Fibroblast of villous mesenchyme (primary cell): ENCODE measurements at places on chromosomes 1 and 21. TPM values are rescaled to one million over a fixed set of nuclear protein-coding genes. Genes with fewer than 3 reads are reported as not detected.

Gene KRTAP13-3
- total RNA-seq = not detected in 2 replicates

- no peak for DNase-seq
These were observed 30.2 kb upstream of the MGST3 start for GRCh38 chr1:165600793-165601192.

DNA sequence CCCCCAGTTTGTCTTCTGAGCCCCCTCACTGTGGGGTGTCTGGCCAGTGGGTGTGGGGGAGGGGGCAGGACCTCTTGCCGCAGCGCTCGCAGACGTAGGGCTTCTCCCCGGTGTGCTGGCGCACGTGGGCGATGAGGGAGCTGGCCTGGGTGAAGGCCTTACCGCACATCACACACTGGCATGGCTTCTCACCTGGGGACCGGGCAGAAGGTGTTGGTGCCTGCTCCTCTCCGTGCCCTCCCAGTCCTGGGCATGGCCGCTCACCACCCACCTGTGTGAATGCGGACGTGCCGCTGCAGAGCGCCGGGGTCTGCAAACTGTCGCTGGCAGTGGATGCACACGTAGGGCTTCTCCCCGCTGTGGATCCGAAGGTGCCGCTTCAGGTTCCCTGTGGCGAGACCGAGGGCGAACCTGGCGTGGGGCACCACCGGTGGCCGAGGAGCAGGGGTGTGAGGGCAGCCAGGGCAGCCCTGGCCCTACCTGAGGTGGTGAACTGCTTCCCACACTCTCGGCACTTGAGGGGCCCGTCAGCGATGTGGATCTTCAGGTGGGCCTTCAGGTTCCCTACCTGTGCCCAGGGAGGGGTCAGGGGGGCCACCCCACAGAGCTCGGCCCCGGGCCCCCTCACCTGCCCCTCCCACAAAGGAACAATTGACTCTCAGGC lies 32.4 kb downstream of the ZBTB17 start:
- no peak for DNase-seq

Gene DEDD
- total RNA-seq = 22.5 and 27.6 TPM in 2 replicates

DNA sequence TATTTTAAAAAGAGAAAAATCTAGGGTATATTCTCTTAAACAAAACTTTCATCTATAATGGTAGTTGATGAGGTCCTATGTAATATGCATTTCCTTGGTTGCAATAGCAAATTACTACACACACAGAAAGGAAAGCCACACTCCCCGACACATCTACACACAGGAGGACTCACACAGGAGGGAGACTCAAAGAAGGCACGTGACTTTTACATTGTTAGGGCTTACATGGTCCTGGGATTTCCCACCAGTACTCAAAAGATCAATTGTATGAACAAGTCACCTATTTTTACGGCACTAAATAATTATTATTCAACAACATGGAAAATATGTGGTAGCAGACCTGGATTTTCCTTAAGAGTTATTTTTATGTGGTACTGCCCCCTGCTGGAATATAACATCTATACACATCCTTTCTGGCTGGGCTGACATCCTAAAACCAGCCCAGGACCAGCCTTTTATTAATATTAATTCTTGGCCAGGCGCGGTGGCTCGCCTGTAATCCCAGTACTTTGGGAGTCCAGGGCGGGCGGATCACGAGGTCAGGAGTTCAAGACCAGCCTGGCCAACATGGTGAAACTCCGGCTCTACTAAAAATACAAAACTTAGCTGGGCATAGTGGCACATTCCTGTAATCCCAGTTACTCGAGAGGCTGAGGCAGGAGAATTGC lies 33.9 kb upstream of the LGALS8 start:
- DNase-seq = peak; percentile 69

DNA sequence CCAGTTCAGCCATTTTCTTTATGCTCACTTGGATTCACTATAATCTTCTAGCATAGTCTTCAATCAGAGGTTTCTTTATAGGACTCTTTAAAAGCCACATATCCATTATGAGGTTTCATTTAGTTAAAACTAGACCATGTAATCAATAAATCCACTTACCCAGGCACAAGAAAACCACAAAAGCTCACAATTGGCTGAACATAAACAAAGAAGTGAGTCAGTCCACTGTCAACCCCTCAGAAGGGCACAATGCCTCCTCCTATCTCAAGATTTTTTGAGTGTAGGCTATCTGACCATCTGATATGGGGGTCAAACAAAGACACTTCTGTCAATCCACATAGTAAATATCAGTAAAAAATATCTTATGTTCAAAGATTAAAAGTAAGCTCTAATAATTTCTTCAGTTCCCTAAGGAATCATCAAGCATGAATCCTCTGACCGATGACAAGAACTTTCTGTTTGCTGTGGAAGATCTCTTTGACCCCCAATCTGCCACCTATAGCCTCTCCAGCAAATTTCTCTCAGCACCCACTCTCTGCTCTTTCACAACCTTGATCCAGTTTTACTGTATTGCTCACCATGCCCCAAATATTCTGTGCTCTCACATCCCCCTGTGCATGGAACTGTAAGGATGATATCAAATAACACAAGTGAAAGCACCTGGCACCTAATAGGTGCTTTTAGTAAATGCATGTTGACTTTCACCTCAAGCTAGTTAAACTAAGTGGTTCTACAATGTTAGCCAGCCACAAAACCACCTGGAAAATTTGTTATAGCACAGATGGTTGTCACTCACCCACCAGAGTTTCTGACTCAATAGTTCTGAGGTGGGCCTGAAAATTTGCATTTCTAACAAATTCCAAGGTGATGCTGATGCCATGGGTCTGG lies 16.7 kb downstream of the RAB3B start:
- peak; percentile 10 for DNase-seq

DNA sequence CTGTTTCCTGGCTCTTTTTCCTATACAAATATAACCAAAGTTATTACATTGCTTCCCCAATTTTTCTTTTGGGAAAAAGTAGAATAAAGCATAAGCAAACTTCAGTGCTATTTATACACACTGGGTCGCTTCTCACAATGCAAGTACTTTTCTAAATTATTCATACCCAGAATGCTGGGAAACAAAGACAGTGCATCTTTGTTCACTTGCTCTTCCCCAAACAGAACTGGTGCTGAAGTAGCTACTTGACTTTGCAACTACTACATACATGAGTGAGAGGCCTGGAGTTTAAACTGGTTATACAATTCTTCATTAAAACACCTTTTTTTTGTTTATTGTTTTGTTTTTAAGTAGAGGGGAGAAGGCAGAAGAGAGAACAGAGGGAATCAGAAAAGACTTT lies 40.2 kb downstream of the STX6 start:
- no peak for DNase-seq

DNA sequence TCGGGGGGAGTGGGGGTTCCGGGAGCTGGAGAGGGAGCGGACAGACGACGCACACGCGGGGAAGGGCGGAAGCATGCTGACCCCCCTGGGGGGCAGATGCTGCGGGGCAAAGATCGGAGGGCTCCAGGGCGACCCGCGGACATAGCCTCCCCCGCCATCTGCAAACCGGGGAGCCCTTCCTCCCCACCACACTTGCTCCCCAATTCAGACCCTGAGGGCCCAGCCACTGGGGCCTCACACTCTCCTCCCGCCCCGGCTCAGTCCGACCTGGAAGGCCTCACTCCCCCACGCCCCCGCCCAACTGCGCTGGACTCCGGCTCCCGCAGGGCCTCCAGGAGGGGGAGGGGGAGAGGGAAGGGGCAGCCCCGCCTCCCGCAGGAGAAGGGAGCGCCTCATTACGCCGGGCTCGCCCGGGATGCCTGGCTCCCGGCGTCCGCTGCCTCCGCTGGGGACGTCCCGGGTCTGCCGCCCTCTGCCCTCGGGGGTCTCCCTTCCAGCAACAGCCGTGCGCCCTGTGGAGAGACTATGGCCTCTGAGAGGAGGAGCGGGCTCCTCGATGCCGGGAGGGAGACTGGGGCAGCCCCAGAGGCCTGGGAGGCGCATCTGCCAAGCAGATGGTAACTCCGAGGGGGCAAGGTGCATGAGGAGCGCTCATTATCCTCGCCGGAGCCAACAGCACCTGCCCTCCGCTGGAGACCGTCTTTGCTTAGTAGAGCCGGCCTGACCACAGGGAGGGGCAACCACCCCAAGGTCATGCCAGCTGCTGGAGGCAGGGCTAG lies 636 bp upstream of the CAMK2N1 start:
- DNase-seq = peak; percentile 75

GRCh38 chr1:108560189-108560873 lies 431 bp downstream of the EEIG2 start:
- DNase-seq = peak; percentile 42

DNA sequence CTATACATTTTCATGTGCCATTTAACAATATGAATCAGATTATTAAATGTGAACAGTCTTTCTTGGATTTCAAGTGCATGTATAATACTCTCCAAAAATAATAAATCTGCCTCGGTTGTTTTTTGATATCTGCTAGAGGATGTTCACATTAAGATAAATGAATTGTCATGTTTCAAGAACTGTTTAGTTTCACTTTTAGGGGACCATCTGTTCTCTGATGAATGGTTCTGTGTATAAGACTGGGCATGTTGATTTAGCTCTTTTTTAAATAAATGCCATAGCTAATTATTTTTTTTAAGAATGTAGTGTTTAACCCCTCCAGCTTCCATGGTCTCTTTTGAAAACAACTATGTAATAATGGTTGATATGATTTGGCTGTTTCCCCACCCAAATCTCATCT lies 1245.1 kb upstream of the ADGRL4 start:
- DNase-seq = no peak

Gene CAMK2N1
- 8.4 and 9.5 TPM in 2 replicates for total RNA-seq

DNA sequence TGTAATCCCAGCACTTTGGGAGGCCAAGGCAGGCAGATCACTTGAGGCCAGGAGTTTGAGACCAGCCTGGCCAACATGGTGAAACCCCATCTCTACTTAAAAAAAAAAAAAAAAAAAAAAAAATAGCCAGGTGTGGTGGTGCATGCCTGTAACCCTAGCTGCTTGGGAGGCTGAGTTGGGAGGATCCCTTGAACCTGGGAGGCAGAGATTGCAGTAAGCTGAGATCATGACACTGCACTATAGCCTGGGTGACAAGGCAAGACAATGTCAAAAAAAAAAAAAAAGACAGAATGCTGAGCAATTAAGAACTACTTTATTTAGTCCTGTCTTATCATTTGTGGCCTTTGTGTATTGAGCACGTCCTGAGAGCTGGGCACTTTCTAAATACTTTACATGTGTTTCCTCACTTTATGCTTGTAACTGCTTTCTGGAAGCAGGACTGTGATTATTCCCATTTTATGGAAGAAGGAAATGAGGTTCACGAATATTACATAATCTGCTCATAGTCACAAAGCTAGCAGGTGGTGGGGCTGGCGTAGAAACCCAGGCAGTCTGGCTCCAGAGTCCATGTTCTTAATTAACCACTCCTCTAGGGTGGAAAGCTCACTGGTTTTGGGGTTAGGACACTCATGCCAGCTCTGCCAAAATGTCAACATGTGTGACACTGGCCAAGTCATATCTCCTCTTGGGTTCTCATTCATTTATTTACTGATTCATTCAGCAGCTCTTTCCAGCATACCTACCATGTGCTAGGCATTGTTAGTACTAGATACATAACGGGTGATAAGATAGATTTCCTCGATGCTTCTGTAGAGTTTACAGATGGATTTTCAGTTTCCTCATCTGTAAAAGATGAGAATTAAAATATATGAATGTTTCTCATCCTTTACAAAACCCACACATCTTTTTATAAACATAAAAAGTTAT lies 57.7 kb downstream of the DDR2 start:
- DNase-seq = no peak

DNA sequence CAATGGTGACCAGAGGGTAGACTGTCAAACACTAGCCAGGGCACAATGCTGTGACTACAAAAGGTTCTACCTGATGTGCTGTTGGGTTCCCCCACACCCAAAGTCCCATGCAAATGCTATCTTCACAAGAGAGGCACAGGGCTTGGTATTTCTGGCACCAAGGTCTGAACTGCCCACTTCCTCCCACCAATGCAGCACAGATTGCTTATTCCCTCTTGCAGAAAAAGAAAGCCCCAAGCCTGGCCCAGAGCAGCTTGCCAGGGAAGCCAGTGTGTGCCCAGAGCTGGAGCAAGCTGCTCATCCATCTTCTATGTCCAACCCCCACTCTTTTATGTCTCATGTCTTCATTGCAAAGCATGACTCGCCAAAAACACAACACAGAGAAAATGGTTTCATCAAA lies 149.4 kb upstream of the CAMK1G start:
- peak; percentile 17 for DNase-seq

GRCh38 chr1:65164633-65165032 lies 16.6 kb downstream of the AK4 start:
- peak; percentile 53 for DNase-seq
